ENCODE measurements at places on chromosomes 7 and 10.

DNA sequence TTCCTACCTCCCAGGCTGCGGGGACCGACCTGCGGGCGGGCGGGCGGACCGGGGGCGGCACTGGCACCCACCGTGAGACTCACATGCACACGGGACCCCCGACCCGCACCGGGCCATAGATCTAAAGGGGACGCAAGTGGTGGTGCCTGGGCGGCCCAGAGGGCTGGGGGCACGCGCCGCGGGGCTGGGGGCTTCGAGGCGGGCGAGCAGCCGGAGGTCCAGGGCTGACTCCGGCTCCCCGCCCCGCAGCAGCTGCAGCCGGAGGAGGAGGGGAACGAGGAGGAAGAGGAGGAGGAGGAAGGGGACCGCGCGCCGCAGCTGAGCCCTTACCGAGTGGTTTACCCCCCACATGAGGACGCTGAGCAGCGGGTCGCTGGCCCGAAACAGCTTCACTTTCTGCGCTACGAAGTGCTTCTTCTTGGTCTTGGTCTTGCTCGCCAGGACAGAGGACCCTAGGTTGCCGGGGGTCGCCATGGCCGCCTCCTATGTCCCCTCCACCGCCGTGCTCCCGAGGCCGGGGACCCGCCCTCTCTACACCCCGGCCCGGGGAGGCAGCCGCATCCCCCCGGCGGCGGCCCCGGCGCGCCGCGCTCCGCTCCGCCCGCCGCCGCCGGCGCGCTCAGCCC lies 412 bp downstream of the PIP4K2A start:
- peak; percentile 21 for DNase-seq

- no peak for DNase-seq
Observed at GRCh38 chr10:89915021-89915420, 213.6 kb downstream of the KIF20B start.

DNA sequence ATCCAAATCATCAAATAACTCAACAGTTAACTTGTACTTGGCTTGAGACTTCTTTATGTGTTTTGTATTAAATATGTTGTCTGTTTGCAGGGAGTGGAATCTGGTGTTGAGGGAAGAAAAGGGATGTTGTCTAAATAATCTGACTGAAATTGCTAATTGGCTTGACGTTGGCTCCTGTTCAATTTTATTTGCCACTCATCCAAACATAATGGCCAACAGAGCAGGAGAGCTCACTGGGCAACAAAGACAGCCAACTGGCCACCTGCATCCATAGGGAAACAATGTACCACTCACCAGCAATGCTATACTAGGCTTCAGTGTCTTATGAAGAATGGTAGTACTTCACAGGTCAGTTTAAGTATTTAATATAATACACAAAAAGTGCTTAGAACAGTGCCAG lies 80.5 kb downstream of the FAM13C start:
- no peak for DNase-seq

GRCh38 chr7:50409856-50410745 lies 40.0 kb downstream of the FIGNL1 start:
- peak; percentile 61 for DNase-seq

- no peak for DNase-seq
Observed at GRCh38 chr10:6020826-6021225, 41.3 kb downstream of the IL2RA start.

DNA sequence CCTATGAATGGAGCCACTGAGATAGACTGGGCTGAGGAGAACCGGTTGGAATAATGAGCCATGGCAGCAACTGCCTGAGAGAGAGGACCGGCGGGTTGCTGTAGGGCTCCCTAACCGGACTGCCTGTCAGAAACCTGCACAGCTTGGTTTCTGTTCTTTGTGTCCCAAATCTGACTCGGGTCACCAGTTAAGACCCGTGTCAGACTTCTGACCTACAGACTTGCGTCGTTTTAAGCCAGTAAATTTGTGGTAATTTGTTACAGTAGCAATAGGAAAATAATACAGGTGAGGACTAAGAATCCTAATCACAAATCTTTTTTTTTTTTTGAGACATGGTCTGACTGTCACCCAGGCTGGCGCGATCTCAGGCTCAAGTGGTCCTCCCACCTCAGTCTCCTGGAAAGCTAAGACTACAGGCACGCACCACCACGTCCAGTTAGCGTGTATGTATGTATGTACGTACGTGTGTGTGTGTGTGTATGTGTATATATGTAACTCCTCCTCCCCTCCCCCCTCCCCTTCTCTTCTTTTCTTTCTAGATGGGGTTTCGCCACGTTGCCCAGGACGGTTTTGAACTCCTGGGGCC lies 672 bp upstream of the DDX56 start:
- no peak for DNase-seq

Measured in bone marrow (tissue), 2 donors.